NCI-H460 (cell line): ENCODE measurements at places on chromosomes 1 and 21. TPM values are rescaled to one million over a fixed set of nuclear protein-coding genes. Genes with fewer than 3 reads are reported as not detected.

DNA sequence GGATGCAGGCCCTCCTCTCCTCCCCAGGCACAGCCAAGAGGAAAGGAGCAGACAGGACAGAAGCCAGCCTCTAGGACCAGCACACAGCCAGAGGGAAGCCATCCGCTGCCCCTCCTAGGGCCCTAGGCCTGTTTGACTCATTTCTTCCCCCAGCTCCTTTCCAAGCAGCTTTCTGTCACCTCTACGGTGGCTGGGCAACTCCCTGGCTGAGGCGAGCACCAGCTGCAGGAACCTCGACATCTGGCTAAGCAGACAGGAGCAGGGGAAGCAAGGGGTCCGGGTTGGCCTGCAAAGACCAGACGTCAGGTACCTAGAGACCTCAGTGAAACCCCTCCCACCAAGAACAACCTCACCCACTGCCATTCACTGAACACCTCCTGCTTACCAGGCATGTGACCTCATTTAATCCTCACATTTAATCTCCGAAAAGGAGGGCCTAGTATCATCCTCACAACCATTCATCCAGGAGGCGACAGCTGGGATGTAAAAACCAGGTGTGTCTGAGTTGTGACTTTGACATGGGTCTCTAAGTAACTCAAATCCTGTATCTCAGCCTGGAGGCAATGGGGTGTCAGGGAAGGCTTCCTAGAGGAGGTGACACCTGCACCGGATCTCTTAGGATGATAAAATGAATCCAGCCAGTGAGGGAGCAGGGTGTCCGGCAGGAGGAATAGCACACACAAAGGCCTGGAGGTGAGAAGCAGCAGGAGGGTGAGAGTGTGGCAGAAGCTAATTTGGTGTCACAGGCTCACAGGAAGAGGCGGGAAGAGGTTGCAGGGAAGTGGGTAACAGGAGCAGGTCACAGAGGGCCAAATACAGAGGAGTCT lies 5.9 kb downstream of the LRP8 start:
- DNase-seq, result no peak

- DNase-seq, result no peak
These were observed 1.1 kb upstream of the LBR start for GRCh38 chr1:225428881-225429455.

DNA sequence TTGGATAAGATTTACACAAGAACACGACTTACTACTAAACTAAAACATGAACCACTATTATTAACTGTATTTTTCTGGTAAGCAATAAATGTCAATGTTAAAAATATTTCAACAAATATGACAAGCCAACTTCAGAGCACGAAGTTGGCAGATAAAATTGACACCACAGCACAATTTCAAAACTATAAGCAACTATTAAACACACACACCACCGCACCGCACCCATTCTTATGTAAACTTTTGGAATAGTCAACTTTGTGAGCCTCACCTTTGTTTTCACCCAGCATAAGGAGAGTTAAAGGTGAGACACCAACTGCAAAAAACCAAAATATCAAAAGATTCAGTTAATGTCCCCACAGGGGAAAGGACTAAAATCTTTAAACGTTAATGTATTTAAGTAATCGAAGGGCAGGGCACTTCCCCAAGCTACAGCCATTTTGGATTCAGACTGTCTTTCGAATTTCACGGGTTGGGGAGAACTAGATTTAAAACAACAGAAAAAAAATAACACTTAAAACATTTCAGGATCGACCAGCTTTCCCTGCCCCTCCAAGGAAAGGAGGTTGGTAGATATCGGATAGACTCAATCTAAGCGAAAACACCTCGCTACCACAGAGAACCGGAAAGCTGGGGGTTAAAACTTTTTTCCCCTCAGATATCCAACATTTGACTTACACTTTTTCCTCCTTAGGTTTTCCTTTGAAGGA lies 872 bp downstream of the GPBP1L1 start:
- DNase-seq, result no peak

GRCh38 chr21:34986561-34987500 lies 62.3 kb downstream of the RUNX1 start:
- DNase-seq, result no peak

KRTAP21-2 gene
- not detected in 2 replicates for total RNA-seq

DNA sequence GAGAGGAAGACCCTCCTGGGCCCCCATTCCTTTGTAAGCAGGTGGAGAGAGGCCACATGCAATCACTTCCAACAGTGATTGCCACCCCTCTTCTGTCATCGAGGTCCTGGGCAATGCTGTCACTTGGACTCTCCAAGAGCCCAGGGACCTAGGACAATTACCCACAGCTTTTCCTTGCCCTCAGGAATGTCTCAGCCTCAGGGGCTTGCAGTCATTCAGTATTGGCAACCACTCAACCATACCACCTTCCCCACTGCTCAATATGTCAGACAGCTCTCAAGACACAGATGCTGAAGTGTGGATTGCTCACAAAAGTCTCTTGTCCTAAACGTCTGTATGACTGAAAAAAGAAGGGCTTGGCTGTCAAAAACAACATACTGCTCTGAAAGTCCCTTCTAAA lies 87.8 kb downstream of the PTPN14 start:
- DNase-seq, result no peak

DNA sequence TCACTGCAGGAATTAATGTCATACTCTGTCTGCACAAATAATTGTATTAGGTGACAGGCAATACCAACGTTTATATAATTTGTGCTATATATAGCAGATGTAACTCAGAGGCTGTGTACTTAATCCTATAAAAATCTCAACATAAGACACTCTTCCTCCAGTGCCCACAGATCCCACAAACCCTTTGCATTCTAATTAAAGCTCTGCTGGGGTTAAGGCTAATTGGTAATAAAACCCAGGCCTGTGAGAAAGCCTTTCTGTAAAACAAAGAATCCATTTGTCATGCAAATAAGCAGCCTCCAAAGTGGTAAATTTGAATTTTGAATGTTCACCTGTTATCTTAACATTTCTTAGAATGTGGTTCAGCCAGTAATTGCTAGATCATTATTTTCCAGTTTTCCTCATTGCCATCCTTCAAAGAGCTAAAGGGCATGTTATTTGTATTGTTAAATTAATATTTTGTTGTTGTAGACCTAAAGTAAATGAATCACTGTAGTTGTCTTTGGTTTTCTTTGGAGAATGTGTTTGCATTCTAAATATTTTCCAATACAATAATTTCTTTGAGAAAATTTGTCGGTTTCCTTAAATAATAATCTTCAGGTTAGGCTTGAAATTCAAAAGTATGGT lies 46.3 kb upstream of the PRDX6 start:
- DNase-seq, result no peak

DNA sequence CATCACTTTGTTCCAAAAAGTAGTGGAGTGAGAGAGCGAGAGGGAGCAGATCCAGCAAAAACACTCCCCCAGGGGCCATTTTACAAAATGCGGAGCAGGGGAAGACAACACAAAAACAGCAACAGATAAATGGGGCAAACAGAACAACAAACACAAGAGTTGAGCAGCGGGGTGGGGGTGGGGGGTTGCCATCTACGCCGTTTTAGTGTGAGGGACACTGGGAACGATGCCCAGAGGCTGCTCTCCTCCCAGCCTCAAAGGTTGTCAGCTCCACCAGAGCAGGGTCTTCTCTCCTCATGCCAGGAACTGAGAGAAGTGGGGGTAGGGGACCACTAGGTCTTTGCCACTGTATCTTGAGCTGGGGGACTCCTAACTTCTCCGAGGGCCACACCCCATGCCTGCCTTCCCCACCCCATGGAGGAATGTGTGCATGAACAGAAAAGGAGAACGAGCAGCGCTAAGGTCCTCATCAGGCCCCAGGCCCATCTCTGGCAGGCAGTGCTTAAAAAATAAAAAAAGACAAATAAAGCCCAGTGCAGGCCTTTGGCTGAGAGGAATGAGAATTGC lies 1.3 kb upstream of the PBXIP1 start:
- no peak for DNase-seq

DNA sequence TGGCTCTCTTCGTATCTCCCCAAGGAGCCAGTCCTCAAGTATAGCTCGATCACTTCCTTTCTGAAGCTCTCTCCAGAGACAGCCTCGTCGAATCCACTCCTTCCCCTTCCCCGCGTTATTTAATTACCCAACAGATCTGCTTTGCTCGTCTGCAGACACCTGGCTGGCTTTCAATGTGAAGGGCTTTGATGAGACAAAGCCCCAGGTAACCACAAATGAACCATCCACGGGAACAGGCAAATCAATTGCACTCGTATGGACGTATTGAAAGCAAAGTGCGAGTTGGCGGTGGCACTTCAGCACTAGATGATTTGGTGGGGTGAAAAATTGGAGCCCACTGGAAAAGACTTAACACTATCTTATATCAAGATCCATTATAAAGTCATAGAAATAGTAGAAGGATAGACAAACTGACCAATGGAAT lies 364 bp upstream of the BCAR3 start:
- DNase-seq, result no peak

GRCh38 chr1:11178021-11179015 lies 10.8 kb upstream of the ANGPTL7 start:
- no peak for DNase-seq

RPS6KA1 gene
- total RNA-seq, result 11.5 and 11.7 TPM in 2 replicates

DNA sequence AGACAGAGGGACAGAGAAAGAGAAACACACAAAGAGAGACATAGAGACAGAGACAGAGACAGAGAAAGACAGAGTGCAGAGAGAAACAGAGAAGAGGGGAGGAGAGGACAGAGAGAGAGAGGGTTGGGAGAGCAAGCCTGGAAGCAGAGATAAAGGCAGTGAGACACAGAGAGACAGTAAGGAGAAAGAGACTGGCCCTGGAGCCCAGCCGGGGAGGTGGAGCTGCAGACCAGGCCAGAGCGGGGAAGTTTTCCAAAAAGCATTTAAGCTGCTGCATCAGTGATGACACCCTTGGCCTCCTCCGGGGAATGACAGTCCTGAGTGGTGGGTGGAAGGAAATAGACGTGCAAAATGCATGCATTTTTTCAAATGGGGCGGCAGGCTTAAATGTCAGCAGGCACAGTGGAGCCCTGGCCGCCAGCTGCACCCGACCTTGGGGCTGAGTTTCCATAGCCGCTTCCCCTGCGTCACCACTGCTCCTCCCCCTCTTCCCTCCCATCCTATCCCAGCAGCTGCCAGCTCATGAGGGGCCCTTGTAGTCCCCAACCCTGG lies 95.4 kb upstream of the KLHDC7A start:
- DNase-seq, result no peak

CCDC181 gene
- 0.17 TPM in 1 of 2 replicates, not detected in the other for total RNA-seq

DNA sequence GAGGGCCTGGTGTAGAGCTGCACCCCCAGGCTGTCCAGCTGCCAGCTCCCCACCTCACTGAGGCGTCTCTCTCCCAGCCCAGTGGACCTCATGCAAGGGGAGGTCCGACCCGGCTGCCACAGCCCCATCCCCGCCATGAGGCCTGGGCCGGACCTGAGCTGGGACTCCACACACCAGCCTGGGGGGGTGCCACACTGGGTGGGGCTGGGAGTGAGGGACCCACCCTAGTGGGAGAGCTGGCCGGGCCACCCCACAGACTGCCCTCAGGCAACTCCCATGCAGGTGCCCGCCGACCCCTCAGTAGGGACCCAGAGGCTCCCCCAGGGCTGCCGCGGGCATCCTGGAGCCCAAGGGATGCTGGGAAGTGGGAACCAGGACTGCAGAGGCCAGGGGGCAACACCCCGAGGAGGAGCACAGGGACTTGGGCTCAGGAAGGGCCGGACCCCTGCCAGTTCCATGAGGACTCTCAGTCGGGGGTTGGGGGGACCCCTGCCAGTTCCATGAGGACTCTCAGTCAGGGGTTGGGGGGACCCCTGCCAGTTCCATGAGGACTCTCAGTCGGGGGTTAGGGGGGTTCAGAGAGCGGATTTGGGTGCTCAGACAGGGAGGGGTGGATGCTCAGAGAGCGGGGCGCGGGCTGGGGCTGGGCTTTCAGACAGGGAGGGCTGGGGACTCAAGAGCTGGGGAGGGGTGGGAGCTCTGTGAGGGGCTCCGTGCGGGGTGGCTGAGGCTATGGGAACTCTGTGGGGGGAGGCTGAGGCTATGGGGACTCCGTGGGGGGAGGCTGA lies 1.2 kb upstream of the RNF223 start:
- DNase-seq, result no peak

ACKR1 gene
- not detected in 2 replicates for total RNA-seq

- no peak for DNase-seq
These were observed 25.4 kb upstream of the LMX1A start for GRCh38 chr1:165381745-165382505.

DNA sequence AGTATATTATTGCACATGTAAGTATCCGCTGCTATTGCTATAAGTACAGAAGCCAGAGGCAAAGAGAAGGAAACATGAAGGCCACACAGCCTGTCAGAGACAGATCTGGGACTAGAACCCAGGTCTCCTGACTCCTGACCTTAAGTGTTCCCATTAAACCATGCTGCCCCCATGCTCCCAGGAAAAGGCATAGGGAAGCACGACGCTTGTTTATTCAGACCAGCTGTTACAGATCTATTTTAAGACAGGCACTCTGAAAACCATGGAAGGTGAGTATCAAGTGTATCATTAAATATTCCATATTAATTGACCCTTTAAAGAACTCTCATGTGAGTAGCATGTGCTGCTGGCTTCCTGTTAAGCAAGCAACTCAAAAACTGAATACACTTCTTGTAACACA lies 11.4 kb downstream of the VAV3 start:
- DNase-seq, result no peak

- no peak for DNase-seq
These were observed 97.0 kb downstream of the DISP1 start for GRCh38 chr1:222911866-222912265.

DNA sequence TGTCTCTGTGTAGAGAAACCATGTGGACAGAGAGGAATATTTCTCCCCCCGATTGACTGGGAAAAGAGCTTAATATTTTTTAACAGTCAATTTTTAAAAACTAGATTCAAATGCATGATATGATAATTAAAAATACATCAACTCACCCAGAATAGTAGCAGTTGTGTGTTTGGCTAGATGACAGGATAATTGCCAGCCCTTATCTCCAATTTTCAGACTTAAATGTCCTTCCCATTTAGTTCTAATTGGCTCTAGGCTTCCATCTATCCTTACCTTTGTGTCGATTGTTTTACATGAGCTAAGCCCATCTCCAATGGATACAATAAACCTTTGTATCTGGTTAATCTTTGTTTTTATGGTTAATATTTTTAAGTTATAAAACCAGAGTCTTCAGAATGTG lies 23.9 kb upstream of the KIAA0040 start:
- DNase-seq, result no peak

- DNase-seq, result no peak
These were observed 332.1 kb downstream of the RRAGC start for GRCh38 chr1:38527373-38527966.

C1orf185 gene
- total RNA-seq, result not detected in 2 replicates

DNA sequence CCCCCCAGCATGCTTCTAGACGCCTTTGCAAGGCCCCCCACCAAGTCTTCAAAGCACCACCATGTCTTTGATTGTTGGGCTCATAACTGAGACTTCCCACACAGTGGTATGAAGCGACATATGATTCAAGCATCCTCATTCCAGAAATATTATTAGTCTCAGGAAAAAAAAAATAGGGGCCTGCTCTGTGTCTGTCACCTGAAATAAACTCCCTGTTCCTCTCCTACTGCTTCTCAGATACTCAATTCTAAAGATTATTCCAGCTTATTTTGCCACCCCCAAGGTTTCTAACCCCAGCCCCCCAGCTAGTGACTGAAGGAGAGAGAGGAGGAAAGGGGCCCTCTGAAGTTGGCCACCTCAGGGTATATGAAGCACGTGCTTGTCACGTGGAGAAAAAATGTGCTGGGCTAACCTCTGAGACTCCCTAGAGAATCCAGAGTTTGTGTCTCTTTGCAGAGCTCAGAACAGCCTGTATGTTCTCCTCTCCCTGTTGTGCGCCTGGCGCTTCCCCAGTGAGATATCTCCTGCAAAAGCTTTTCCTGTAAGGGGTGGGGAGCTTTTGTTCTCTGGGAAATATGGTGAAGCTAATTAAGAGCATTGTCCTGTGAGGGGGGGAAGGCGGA lies 35.9 kb upstream of the RASAL2 start:
- DNase-seq, result no peak

RGSL1 gene
- total RNA-seq, result 0.07 TPM in 1 of 2 replicates, not detected in the other

- DNase-seq, result no peak
These were observed 18.3 kb downstream of the NECAP2 start for GRCh38 chr1:16458831-16459230.
